ENCODE measurements at places on chromosomes 5 and 9. TPM values are rescaled to one million over a fixed set of nuclear protein-coding genes. Genes with fewer than 3 reads are reported as not detected.

The UTP15 gene
- 20.7 TPM for total RNA-seq

The GFPT2 gene
- total RNA-seq = 62.3 TPM

The LCN9 gene
- total RNA-seq = 0.14 TPM

The NMUR2 gene
- total RNA-seq = 0.22 TPM

The C5orf58 gene
- total RNA-seq = not detected

The DIPK1B gene
- 6.2 TPM for total RNA-seq

The SPATA31A6 gene
- total RNA-seq = not detected

The LCN1 gene
- not detected for total RNA-seq

The DOK3 gene
- 3.9 TPM for total RNA-seq

The RMI1 gene
- total RNA-seq = 14.8 TPM

The SLC34A3 gene
- total RNA-seq = 0.07 TPM

The FAM240B gene
- not detected for total RNA-seq

The BHMT2 gene
- total RNA-seq = not detected

The CKMT2 gene
- total RNA-seq = not detected

The NIM1K gene
- total RNA-seq = 0.26 TPM

The XPA gene
- 14.4 TPM for total RNA-seq

The FOXD1 gene
- total RNA-seq = 15.8 TPM

The PRLR gene
- total RNA-seq = 0.02 TPM

The PCDHB13 gene
- 0.06 TPM for total RNA-seq

The PURA gene
- 4.9 TPM for total RNA-seq

The HTR4 gene
- not detected for total RNA-seq

The ANKRD31 gene
- 0.06 TPM for total RNA-seq

The PCDHGA12 gene
- not detected for total RNA-seq

The LHFPL2 gene
- total RNA-seq = 84.2 TPM
